ENCODE measurements at places on chromosomes 1 and 21.

DNA sequence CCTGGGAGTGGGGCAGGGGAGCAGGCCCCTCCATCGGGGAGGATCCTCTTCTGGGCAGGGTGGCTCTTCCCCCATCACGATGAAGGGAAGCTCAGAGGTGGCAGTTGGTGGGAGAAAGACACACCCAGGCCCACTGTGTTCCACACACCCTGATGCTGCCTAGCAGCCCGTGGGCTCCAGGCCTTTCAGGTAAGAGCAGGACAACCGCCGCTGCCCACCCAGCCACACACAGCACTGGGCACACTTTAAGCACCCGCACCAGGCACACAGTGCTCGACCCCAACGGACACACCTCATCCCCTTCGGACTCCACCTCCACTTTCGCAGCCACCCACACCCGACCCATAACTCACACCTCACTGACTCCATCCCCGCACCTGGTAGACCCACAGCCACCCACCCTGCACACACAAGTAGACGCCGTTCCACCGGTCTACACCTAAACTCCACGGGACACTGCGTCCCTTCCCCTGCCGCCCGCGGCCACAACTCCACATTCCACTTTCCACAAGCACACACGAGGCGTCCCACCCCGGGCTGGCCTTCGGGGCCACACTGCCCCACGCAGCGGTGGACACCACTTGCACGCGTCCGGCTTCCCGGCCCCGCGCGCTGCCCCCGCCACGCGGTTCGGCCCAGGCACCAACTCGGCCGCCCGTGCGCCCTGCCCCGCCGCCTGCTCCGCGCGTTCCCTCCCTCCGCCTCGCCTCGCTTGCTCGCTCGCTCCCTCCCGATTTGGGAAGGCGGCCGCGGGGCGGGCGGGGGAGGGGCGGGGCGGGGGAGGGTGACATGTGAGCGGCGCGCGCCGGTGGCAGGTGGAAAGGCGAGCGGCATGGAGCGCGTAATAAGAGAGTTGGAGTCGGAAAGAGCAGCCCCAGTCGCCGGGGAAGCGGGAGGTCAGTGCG is at the start of gene KCNQ4:
Gene KCNQ4 (plus strand): TSS at position 787 of the 905 bp plus-strand sequence. CDS start 307 bp downstream, outside the sequence.
- DNase-seq = no peak

DNA sequence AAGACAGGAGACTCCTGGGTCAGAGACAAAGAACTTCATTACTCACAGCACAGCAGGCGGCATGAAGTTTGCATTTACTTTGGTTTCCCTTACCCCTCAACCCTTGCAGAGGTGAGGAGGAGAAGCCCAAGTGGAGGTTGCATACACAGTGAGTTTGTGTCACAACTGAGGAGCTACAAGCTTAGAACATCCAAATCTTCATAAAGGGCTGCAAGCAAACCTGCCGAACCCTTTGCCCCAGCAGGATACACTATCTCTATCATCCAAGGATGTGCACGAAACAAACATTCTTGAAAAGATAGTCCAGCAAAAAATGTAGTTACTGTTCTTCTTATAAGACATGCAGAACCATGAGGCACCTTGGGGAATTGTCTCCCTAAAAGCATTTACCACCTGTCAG is 493.5 kb downstream of the SETD4 start:
- DNase-seq = no peak

DNA sequence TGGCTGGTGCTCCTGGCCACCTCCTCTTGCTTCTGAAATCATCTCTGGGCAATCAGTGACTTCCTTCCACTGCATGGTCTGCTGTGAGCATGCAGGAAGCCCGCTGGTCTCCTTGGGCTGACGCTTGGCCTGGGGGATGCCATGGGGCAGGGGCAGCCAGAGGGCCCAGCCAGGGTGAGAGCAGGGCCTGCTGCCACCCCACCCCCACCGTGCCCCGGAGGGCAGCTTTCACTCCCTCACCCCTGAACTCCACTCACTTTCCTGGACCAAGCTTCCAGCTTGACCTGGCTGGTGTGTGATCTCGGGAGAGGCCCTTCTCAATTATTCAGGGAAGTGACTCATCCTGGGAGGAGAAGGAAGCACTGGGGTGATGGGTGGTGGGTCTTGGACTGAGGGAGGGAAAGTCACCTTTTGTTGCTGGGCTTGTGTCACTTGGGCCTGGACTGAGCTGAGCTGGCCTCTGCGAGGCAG is 270.2 kb upstream of the CSF3R start:
- DNase-seq = no peak

DNA sequence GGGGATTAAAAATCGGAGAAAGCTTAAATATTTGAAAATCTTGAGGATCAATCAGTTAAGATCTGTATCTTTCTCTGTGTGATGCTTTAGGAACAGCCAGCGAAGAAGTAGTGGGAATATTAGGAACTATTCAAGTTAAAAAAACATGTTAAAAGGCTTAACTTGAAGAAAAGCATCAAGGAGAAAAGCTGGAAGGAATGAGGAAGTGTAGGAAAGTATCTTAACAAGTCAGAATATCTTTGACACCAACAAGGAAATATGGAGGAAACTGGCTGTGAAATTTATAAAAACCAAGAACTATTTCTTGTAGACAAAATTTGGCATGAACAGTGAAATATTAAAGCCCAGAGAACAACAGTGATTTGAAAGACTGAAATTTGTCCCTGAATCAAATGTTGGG is 60.4 kb downstream of the ATF6 start:
- no peak for DNase-seq
